NCI-H774 (cell line): ENCODE measurements at places on chromosomes 3 and 15.

GRCh38 chr3:152377184-152377570, 108.4 kb downstream of the MBNL1 start:
- no peak for DNase-seq

- no peak for DNase-seq
Observed at GRCh38 chr3:164351131-164351530, 727.2 kb downstream of the SI start.

DNA sequence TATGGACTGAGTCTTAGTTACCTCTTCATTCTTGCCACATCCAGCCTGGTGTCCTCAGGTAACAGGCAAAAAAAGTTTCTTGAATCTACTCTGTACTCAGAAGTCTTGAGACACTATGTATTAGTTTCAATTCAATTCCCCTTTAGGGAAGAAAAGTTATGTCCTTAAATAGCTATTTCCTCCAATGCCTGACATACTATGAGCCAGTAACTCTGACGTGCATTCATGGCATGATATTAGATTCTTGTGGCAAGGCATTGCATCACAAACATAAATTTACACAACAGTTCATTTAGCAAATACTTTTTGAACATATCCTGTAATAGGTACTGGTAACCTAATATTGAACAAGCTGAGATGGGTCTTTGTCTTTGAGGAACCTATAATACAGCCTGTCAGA, 109.3 kb upstream of the FOXB1 start:
- DNase-seq: no peak

- no peak for DNase-seq
Observed at GRCh38 chr3:17882981-17883380, 140.6 kb upstream of the TBC1D5 start.

DNA sequence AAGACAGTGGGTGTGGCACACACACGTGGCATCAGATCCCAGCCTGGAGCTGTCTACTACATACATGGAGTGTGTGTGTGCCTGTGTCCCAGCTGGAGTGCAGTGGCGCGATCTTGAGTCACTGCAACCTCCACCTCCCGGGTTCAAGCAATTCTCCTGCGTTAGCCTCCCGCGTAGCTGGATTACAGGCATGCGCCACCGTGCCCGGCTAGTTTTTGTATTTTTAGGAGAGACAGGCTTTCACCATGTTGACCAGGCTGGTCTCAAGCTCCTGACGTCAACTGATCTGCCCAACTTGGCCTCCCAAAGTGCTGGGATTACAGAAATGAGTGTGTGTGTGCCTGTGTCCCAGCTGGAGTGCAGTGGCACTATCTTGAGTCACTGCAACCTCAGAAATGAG, 108.8 kb downstream of the IL12A start:
- no peak for DNase-seq

DNA sequence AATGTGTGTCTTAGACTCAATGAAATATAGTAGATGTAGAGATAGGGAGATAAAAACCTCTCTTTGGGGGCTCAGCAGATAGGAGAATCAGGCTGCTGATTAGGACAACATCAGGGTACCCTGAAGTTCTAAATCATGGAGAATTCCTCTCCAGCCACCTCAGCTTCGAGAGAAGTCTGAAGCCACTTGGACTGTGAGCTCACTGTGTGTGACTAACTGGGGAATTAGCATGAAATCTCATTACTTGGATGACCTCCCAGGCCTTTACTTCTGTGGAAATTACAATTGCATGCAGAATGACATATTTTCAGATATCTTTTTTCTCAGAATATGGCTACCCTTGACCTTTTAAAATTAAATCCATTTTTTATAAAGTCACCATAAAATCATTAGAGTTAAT, 128.0 kb upstream of the MRPL3 start:
- no peak for DNase-seq

GRCh38 chr3:73086071-73086494, 24.6 kb downstream of the EBLN2 start:
- DNase-seq: no peak

DNA sequence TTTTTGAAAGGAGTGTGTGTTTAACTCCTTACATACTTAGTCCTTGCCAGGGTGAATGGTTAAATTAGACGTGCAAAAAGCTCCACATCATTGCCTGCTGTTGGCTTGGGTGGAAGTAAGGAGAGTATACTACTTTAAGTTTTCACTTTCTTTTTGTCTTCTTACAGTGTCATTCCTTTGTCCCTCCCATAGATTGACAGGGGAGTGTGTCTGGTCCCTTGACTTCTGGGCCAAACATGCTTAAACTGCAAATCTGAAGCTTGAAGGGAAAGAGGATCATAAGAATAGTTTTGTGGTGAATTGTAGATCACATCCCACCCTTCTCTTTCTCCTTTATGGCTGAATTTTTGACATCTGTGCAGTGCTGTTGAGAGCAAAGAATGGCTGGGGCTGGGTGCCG, 355.8 kb upstream of the C2CD4B start:
- no peak for DNase-seq

DNA sequence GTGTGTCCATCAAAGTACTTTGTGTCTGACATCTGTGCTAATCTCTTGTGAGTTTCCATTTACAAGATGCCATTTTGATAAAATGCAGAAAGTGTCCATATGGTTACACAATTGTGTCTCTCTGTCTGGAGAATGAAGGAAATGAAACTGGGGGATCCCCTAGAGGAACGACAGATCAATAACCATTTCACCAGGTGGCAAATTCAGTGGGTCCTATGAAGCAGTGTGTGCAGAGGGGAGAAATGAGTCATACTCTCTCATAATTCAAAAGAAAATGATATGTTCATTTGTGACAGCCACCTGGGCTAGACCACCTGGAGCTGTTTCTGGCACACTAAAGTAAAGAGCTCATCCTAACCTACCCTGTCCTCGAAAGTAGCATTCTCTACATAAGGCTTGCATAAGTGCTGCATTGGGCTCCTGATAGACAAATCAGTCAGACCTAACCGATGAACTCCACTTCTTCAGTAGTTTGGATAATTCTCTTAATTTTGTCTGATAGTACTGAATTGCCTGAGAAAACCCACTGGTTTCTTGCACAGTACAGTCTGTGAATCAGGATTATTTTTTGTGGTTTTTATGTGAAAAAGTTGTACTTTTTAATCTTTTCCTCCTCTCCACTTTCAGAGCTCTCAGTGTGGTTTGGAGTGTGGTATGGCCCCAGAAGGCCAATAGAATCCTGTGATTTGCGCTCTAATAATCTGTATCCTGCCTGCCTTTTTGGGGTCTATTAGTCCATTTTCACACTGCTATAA, 10.3 kb upstream of the CD47 start:
- no peak for DNase-seq

- DNase-seq: no peak
Observed at GRCh38 chr3:42680806-42681205, 4.5 kb upstream of the KLHL40 start.

GRCh38 chr3:65772758-65773157, 266.0 kb downstream of the MAGI1 start:
- no peak for DNase-seq

DNA sequence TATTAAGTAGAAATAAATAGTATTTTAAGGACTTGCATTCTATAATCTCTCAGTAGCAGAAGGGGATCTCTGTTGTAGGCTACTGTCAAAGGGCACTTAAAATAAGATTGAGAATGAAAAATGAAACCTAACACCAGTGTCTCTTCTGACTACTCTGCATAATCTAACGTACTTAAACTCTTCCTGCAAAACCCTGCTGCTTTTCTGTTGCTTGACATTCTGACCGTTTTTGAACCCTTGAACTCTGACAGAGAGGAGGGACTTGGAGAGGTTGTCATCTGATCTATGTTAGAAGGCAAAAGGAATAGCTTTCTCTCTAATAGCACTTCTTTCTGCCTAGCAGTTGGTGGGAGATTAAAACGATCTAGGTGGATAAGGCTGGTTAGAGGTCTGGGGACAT, 204.6 kb downstream of the ZIC1 start:
- no peak for DNase-seq

DNA sequence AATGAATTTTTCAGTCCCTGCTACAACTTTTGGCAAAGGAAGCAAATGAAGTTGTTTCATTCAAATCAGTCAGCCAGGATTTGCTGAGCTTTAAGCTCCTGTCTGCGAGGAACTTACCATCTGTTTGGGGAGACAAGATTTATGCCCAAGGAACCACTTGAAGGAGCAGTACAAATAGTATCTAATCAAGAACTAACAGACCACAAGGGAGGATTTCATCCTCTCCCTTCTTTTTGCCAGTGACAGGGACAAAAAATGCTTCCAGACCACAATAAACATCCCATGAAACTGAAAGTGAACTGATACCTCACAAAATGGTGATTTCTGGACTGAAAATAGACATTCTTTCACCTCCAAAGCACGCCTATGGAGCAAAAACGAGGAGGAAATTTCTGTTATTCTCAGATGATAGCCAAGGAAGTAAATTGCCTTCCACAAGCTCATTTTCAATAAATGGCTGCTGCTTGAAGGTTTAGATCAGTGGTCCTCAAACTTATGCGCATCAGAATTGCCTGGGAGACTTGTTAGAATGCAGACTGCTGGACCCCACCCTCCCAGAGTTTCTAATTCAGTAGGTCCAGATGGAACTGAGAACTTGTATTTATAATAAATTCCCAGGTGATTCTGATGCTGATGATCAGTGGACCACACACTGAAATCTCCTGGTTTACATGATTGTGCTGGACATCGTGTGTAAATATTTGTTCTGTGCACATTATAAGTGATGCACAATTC, 202.4 kb upstream of the GADL1 start:
- no peak for DNase-seq

- DNase-seq: peak; percentile 10
Observed at GRCh38 chr3:35946854-35947515, 307.7 kb downstream of the ARPP21 start.

DNA sequence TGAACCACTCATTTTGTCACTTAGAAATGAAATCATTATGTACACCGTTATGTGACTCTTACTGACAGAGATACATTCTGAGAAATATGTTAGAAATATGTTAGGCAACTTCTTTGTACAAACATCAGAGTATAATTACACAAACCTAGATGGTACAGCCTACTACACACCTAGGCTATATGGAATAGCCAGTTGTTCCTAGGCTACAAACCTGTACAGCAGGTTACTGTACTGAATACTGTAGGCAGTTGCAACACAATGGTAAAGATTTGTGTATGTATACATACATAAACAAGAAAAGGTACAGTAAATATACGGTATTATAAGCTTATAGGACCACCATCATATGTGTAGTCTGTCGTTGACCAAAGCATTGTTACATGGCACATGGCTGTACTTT, 3.7 kb downstream of the SACM1L start:
- no peak for DNase-seq

DNA sequence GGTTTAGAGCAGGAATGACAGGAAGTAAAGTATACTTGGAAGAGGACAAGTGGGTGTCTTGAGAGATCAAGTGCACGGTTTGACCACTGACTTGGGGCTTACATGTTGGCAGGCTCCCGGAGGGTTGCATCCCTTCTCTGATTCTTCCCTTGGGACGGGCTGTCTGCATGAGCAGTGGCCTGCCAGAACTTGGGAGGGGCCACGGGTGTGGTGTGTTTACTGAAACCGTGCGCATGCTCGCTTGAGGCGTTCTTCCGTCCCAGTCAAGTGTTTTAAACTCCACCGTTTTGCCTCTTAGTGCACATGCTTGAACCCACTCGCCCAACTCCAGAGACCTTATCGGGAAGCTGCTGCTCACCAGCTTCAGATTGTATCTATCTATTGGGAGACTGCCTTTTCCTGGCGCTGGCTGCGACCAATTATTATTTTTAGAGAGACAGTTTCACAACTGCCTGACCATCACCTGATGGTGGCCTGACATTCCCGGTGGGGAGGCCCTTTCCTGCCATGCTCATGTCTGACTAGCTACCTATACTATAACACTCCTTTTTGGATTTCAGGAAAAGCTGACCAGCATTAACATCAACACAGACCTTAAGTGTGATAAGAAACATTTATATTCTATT, 14.9 kb upstream of the C3orf22 start:
- peak; percentile 17 for DNase-seq

GRCh38 chr15:78018445-78018844, 59.1 kb downstream of the TBC1D2B start:
- no peak for DNase-seq

- no peak for DNase-seq
Observed at GRCh38 chr3:170081079-170081741, 43.4 kb downstream of the GPR160 start.

DNA sequence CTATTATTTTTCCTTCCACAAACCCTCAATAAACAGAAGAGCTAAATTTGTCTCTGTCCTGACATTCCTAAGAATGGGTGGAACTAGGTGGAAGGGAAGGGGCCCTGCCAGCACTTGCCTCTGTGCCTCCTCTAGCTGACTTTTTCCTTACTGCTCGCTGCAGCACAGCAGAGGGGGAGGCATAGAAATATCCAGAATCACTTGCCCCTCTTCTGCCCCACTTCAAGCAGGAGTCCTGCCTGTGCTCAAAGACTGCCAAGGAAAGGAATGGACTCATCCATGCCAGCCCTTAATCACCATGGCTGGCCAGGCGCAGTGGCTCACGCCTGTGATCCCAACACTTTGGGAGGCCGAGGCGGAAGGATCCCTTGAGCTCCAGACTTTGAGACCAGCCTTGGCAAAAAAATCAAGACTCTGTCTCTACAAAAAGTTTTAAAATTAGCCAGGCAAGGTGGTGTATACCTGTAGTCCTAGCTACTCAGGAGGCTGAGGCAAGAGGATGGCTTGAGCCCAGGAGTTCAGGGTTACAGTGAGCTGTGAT, 51.8 kb downstream of the ADCY5 start:
- no peak for DNase-seq

- no peak for DNase-seq
Observed at GRCh38 chr3:41259449-41260062, 60.3 kb downstream of the CTNNB1 start.

DNA sequence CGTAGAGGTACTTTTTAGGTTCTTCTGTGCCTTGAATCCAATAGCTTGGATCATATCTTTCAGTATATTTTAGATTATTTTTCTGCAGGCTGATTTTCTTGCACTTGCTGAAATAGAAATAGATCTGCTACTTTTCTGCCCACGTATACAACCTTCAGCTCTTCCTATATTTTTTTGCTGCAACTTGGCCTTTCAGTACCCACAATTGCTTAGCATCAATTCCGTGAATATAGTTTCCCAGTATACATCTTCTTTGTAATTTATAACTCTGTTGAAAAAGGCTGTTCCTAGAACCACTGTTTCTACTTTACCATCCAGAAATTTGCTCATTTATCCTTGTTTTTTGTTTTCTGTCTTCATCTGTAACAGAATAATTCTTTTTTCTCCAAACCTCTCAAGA, 36.2 kb downstream of the GTF2E1 start:
- no peak for DNase-seq

- DNase-seq: no peak
Observed at GRCh38 chr3:127307112-127307835, 19.4 kb upstream of the PRR20G start.

GRCh38 chr15:27707257-27707656, 391.9 kb downstream of the OCA2 start:
- no peak for DNase-seq

DNA sequence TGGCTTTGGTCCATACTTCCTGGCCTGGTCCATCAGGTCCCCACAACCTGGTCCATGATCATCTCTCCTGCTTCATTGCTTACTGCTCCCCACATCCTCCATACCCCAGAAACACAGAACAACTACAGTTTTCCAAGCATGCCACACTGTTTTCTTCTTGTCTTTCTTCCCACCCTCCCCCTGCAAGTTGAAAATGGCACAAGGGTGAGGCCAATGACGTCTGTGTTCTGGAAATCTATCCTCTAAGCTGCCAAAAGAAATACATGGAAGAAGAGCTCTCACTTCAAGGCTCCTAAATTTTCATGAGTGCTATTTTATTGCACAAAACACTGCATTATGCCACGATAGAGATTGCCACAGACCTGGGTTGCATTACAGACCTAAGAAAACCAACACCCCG, 404.4 kb downstream of the VPS13C start:
- DNase-seq: no peak
